ENCODE measurements at places on chromosomes 2 and 18.

GRCh38 chr2:225771701-225772100, 372.2 kb downstream of the NYAP2 start:
- no peak overlapping the region for H3K4me3 ChIP-seq
- H3K4me1 ChIP-seq: no peaks in the 10 kb centered on the region
- H3K36me3 ChIP-seq: no peaks in the 10 kb centered on the region

DNA sequence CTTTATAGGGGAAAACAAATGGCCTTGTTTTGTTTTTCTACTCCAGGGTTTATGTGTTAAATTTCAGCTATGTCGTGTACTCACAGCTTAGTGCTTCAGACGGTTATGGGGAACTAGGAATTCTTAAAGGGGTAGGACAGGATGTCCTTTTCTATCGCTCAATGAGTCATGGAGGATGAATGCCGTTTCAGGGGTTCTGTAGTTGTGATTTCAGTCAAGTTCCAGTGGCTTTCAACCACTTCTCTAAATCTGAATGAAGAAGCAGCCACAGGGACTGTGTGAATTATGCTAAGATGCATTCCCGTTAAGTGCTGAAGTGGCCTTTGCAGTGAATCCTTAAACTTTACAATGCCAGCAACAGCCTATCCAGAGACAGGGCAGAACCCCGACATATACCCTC, 1231.7 kb upstream of the ZEB2 start:
- peaks cover 6% of the 10 kb centered on the region for H3K4me1 ChIP-seq
- peak overlapping the region; percentile 26 for H3K27ac ChIP-seq
- H3K36me3 ChIP-seq: no peaks in the 10 kb centered on the region
- H3K27me3 ChIP-seq: no peaks in the 10 kb centered on the region
- no peak overlapping the region for H3K4me3 ChIP-seq

DNA sequence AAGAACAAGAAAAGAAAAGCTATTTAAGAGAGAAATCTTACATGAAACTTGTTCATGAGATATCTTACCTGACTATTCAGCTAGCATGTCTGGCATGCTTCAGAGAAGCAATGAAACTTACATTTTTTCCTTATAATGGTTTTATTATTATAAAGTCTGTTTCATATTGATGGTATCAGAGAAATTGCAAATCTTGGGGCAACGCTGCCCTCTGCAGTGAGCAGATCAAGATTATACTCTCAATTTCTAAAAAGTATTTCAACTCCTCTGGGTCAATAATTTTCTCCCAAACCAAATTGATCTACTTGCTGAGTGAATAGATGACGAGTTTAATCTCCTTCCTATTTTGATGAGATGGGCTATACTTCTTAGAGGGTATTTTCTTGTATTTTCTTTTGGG, 235.6 kb downstream of the NUP35 start:
- DNase-seq: no peak
- no peaks in the 10 kb centered on the region for H3K4me1 ChIP-seq
- no peak overlapping the region for H3K27ac ChIP-seq
- no peak overlapping the region for H3K4me3 ChIP-seq

DNA sequence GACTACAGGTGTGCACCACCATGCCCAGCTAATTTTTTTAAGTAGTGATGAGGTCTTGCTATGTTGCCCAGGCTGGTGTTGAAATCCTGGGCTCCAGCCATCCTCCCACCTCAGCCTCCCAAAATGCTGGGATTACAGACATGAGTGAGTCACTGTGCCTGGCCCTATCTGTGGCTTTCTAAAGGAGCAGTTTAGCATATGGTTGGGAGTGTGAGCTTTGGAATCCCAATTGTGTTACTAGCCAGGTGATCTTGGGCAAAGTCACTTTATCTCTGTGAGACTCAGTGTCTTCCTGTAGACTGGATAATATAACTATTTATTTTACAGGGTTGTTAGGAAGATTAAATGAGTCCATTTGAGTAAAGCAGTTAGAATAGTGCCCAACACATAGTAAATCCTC, 19.8 kb upstream of the SMAD4 start:
- H3K4me1 ChIP-seq: peaks cover 2% of the 10 kb centered on the region
- no peak overlapping the region for H3K4me3 ChIP-seq
- H3K36me3 ChIP-seq: no peaks in the 10 kb centered on the region

DNA sequence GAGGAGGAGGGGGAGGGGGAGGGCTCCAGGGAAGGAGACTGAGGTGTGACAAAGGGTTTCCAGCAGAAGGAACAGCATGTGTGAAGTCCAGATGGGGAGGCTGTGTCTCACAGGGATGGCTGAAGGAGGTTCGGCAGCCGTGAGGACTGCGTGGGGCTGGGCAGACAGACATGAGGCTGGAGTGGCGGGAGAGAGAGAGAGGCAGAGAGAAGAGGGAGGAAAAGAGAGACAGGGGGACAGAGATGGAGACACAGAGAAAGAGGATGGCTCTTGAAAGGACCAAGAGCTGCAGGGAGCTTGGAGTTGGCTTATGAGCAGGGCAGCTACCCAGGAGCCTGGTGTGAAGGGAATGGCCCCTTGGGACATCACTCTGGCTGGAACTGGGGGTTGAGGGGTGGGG, 138.9 kb upstream of the ASB18 start:
- H3K4me1 ChIP-seq: no peaks in the 10 kb centered on the region
- no peaks in the 10 kb centered on the region for H3K27me3 ChIP-seq
- H3K27ac ChIP-seq: no peak overlapping the region
- H3K36me3 ChIP-seq: no peaks in the 10 kb centered on the region
- no peak overlapping the region for H3K4me3 ChIP-seq

GRCh38 chr2:212299943-212300342, 238.7 kb downstream of the ERBB4 start:
- no peaks in the 10 kb centered on the region for H3K4me1 ChIP-seq
- no peak overlapping the region for H3K4me3 ChIP-seq
- no peaks in the 10 kb centered on the region for H3K27me3 ChIP-seq
- H3K27ac ChIP-seq: no peak overlapping the region
- no peak for DNase-seq

DNA sequence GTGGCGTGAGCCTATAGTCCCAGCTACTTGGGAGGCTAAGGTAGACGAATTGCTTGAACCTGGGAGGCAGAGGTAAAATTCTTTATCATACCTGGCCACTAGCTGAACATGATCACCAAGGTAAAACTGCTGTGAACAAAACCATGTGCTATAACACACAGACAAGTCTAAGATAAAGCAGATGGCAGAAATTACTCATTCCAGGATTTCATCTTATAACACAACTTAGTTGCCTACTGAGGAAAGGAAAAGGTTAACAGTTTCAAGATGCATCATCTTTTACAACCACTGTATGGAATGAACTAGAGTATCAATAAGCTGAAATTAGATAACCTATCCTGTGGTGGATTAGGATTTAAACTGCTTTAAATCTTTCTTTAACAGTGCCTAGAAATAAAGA, 8.3 kb downstream of the ARL5A start:
- peaks cover 5% of the 10 kb centered on the region for H3K4me1 ChIP-seq
- no peaks in the 10 kb centered on the region for H3K27me3 ChIP-seq
- no peak overlapping the region for H3K27ac ChIP-seq
- no peaks in the 10 kb centered on the region for H3K36me3 ChIP-seq

DNA sequence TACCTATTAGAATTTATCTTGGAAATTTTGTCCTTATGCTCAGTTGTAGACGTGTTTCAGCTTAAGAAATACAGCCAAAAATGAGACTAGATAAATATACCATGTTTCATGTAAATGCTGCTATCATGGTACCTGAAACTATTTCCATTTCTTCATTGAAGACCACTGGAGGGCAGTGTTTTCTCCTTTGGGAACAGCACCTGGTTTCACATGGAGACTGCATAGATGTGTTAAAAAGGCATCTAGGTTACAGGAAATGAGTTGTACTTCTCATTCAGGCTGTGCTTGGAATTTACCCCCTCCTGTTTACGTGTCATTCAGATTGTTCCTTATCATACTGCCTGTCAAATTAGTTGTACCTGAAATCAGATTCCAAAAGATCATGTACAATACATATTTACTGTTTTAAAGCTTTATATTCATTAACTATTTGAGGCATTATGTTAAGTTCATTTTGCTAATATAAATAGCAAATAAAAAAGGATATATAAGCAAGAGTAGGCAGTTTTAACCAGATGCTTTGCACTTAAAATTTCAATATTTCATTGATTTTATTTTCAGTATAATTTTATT, 57.3 kb upstream of the PSMD14 start:
- H3K27me3 ChIP-seq: no peaks in the 10 kb centered on the region
- no peak overlapping the region for H3K27ac ChIP-seq
- H3K36me3 ChIP-seq: no peaks in the 10 kb centered on the region

DNA sequence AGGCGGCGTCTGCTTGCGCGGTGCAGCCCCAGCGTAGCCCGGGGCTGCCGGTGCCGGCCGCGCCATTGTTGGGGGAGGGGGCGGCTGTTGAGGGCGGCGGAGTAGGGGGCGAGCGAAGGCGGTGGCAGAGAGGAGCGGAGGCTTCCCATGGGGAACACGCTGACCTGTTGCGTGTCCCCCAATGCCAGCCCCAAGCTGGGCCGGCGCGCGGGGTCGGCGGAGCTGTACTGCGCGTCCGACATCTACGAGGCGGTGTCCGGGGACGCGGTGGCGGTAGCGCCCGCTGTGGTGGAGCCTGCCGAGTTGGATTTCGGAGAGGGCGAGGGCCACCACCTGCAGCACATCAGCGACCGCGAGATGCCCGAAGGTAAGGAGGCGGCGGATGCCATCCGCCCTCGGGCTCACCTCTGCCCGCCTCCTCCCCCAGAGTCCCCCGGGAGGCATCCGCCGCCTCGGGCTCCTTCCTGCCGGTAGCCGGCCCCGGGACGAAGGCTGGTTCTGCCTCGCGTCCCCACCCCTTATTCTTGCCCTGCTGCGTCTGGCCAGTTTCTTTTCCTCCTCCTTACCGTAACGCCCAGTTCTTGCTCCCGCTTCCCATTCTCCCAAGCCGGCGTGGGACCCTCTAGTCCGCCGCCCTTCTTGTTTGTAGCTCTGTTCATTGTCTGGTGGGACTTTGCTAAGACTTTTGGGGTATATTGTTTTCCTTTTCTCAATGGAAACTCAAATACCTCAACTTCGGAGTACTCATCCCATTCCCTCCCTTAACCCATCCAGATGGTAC, 500 bp downstream of the CCNYL1 start:
- peaks cover 3% of the 10 kb centered on the region for H3K4me1 ChIP-seq
- H3K4me3 ChIP-seq: peak overlapping the region; percentile 69
- H3K27ac ChIP-seq: peak overlapping the region; percentile 85
- peak; percentile 59 for DNase-seq
- no peaks in the 10 kb centered on the region for H3K27me3 ChIP-seq

Measured in mesendoderm (in vitro differentiated cells).